ENCODE measurements at places on chromosomes 12 and 14.

DNA sequence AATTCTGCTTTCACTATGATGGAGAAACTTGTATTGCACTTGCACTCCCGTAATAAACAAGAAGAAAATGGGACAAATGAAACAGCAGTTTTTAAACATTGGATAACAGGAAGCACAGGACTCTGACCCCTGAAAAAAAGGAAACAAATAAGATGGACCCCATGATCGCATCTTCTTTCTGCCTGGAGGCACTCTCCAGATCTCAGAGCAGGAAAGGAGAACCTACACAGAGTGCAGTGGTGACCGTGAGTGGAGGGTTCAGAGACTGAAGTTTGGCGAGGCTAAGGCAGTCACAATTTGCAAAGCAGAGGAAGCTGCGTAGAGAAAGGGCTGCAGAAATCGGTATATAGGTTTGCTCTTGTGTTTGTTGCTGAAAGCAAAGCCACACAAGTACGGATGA, 6.1 kb upstream of the FGF6 start:
- no peak for DNase-seq

DNA sequence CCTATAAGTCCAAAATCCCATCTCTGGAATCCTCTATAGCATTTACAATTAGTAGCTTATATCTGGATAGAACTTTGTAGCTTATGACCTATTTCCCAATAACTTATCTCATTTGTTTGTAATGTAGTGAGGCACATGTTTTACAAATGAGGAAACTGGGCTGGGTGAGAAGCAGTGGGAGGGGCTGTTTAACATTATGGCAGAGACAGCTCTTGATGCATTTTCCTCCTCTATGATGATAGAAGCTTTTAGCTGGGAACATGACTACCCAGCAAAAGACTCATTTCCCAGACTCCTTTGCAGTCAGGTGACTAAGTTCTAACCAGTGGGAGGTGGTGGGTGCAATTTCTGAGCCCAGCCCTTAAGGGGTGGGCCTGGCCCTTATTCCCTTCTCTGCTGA, 179.7 kb downstream of the TTC8 start:
- no peak for DNase-seq

GRCh38 chr12:109737631-109738030, 24.0 kb downstream of the FAM222A start:
- DNase-seq: no peak

DNA sequence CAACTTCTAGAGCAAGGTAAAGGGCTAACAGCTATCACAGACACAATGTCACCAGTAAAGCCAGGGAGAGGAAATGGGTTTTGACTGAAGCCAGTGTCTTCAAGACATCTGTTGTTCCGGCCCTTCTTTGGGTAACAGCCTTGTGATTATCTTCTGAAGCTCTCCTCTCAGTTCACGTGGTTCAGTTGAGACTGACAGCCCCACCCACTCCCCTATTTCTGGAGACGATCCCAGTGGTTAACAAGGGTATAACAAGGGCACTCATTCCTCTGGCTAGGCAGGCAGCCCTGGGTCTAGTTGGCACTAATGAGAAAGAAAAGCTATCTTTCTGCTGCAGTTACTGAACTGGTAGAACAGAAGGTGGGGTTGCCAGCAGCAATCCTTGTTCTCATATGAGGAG, 6.9 kb downstream of the GNPTAB start:
- peak; percentile 93 for DNase-seq

DNA sequence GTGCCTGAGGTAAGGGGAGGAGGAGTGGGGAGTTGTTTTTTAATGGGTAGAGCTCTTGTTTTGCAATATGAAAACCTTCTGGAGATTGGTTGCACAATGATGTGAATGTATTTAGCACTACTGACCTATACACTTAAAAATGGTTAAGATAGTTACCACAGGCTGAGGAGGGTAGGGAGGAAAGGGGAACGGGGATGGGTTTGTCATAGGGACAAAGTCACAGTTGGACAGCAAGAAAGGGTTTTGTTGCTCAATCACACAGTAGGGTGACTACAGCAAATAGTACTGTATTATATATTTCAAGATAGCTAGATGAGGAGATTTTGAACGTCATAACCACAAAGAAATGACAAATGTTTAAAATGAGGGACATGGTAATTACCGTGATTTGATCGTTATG, 1562.4 kb downstream of the AACS start:
- no peak for DNase-seq

DNA sequence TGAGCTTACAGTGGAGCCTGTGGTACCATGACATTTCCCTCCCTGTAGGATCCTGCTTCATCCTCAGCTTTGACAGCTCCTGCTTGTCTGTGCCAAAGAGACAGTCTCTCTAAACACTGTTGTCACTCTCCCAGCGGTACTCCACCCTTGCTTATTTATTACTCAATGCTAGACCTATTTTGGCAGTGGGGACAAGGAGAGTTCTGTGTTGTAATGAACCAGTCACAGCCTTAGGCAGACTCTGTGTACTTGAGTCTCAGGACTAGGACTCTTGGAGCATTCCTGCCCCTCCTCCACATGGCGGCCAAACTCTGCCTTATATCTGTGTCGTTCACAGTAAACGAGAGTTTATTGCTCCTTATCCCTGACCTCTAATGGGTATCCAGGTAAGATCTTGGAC, 70.9 kb downstream of the PIK3C2G start:
- DNase-seq: no peak

- DNase-seq: peak; percentile 82
These were observed 2.7 kb upstream of the CDKN1B start for GRCh38 chr12:12714276-12715021.

- DNase-seq: no peak
These were observed 46.7 kb upstream of the EVL start for GRCh38 chr14:100018482-100018881.

GRCh38 chr12:2930865-2931264, 28.3 kb upstream of the TEAD4 start:
- DNase-seq: no peak

DNA sequence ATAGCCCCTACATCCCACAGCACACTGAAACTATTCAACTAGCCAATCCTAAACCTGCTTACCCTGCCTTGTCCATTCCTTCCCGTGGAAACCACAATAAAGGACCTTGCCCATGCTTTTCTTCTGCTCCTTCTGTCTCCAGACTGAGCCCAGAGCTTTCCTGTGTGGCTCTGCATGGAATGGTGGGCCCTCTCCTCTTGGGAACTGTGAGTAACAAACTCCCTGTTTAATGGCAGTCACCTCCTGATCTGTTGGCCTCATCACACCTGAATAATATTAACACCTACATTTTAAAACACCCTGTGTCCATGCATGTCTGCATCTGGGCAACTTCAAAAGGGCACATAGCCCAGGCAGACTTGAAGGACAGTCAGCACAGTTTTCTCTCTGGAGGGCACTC, 12.4 kb downstream of the LGR5 start:
- no peak for DNase-seq

GRCh38 chr12:66393890-66394289, 91.6 kb downstream of the HELB start:
- no peak for DNase-seq

GRCh38 chr12:69404851-69405565, 45.5 kb downstream of the YEATS4 start:
- DNase-seq: no peak

DNA sequence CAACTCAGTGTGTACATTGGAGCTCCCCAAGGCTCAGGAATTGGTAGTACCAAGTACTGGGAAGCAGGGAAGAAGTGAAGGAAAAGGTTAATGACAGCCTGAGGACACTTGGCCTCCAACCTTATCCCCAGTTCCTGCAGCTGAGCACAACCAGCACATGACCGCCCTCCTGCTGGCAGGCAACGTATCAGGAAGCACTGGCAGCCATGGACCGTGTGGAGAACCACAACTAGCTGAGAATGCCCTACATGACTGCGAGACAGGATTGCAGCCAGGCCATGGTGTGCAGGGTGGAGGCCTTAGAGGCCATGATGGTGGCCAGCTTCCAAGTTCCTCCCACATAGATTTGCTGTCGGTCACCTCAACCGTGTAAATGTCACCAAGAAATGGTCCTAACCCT, 26.8 kb downstream of the PYGL start:
- no peak for DNase-seq
